ENCODE measurements at places on chromosomes 5 and 9.

GRCh38 chr5:94228791-94229190, 389.6 kb downstream of the KIAA0825 start:
- DNase-seq, result no peak

GRCh38 chr5:54243483-54244080, 66.8 kb downstream of the ARL15 start:
- DNase-seq, result no peak

GRCh38 chr5:174317256-174317894, 271.9 kb downstream of the NSG2 start:
- no peak for DNase-seq

GRCh38 chr5:140165101-140165922, 9.7 kb upstream of the CYSTM1 start:
- no peak for DNase-seq

DNA sequence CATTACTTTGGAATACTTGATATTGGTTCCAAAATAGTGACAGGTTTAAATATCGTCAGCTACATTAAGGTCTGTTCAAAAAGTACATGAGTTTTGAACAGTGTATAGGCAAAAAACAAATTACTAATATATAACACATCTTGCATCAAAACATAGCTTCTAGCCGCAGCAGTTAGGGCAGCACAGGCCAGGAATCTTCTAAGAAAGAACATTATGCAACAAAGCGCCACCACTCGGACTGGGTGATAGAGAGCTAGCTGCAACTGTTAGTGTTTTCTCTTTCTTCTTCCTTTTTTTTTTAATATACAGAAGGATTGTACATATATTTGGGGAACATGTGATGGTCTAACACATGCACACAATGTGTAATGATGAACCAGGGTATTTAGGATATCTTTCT, 504.5 kb downstream of the NR2F1-AS1 start:
- DNase-seq, result no peak

DNA sequence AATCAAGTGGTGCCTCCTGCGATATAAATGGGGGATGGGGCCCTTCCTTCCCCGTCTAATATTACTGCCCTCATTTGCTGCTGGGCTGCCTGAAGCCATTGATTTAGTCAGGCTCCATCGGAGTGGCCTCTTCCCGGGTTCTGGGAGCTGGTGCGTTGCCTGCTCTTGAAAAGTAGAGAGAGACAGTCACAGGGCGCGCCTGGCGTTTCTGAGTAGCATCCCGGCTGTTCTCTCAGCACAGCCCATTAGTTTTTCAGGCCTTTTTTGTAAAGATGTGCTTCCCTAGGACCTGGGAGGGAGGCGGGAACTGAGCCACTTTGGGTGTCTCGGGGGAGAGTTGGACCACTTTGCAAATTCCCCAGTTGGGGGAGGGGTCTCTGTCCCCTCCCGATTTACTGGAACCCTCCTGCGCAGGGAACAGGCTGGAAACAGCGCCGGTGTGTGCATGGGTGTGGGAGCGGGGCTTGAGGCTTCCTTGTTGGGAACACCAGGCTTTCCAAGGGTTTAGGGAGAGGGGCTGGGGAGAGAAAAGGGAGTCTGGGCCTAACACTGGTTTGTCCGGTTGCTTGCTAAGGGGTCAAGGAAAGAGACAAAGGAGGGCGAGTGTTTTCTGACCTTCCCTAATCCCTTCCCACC, 4.7 kb downstream of the PRDM6 start:
- DNase-seq, result no peak

DNA sequence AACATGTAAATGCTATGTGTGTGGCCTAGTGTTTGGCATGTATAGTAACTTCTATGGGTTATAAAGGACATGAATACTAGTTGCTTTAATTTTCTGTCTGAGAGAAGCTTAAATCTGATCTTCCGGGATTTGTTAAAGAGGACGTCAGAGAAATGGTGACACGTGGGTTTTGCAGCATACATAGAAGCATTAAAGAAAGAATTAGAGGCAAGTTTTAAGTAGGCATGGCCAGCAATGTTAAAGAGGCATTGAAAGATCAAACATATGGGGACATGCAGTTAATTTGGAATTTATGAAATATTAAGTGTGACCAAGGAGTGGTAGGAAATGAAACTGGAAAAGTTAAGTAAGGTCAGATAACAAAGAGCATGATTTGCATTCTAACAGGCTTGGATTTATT, 311.4 kb upstream of the RIOK2 start:
- DNase-seq, result no peak

GRCh38 chr5:10126900-10127299, 122.8 kb downstream of the ATPSCKMT start:
- DNase-seq, result no peak

DNA sequence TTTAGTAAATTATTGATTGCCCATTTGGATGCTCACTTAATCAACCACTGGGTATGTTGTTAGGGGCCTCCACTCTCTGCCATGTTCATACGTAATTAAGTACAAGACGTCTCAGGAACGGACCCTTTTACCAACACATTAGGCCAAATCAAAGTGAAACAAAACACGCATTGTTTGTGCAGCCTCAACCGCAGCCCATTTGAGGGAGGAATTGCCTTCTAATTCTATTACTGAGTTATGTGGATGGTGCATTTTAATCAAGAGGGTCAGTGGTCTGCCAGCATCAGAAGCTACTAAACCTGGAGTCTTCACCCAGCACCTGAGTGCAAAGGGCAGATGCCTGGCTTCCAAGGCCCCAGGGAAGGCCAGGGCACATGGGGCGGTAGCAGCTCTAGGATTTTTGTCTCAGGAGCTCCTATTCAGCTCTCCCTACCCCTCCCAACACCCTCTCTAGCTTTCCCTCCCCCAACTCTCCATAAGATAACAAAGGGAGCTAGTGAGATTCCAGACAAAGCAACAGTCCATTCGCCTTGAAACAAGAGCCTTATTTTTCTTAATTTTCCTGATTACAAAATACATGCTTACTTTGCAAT, 7.9 kb upstream of the MED27 start:
- no peak for DNase-seq

DNA sequence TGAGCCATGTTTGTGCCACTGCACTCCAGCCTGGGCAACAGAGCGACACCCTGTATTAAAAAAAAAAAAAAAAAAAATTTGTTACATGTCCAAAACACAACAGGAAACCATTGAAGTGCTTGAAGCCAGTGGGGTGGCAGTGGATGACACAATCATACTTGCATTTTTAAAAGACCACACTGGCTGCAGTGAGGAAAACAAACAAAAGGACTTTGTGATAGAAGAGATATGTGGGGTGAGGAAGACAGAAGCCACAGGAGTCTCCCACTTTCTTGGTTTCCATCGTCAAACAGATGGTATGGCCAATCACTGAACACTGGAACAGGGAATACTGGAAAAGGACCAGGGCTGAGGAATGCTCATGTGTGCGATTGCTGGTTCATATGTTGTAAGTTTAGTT, 20.9 kb upstream of the COMMD10 start:
- no peak for DNase-seq

DNA sequence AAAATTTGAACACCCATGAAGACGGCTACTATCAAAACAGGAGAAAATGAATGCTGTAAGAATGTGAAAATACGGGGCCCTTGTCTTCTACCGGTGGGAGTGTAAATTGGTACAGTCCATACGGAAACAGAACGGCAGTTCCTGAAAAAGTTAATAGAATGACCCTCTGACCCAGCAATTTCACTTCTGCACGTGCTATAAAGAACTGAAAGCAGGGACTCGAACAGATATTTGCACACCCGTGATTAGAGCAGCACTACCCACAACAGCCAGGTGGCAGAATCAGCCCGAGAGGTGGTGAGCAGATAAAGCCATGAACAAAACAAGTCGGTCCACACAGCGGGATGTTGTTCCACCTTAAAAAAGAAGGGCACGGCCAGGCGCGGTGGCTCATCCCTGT, 22.6 kb upstream of the SLC12A7 start:
- DNase-seq, result no peak

GRCh38 chr5:112822456-112822855, 38.6 kb upstream of the SRP19 start:
- DNase-seq, result no peak

DNA sequence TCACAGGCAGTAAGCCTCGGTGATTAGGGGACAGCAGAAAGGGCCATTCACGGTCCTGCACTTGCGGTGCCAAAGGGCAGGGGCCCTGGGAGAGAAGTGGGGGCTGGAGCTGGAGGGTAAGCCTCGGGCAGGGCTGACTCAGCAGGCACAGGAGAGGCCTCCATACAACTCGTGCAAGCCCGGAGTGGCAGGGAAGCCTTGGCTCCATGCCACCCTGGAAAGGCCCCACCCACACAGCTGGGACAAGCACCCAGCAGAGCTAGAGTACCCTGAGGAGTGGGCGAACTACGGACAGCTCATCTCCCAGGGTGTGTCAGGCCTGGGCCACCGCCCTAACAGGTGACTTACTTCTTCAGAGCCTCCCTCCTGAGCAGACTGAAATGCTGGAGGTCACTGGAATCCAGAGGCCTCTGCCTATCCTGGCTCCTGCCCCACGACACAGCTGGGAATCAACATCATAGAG, 5.6 kb upstream of the CAMK2A start:
- no peak for DNase-seq

DNA sequence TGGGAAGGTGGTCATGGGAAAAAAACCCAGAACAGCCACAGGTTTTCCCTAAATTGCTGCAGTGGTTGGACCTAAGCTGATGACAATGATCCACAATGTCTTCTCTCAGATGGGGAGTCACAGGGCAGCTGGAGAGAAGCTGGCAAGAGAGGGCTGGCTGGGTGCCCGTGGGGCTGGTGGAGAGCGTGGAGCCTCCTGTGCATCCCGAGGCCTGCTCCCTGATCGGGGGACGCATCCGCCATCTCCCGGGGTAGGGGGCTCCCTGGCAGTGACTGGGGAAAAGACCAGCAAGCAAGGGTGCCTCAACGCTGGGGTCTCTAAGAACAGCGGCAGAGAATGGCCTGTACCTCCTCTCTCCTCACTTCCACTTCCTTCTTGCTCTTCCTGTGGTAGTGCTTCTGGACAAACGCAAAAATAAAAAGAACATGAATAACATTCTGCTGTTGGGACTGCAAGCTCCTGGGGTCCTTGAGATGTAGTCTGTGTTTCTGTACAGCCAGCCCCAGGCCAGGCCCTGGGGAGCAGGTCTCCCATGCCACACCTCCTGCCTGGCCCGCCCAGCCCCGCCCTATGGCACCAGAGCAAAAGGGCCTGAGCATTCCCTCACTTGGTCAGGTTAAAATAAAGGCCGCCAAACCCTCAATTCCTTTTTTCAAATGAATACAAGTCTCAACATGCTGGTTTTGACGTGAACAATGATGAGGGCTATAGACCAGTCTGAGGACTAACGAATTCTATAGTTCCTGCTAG, 7.0 kb upstream of the MRNIP start:
- no peak for DNase-seq

- no peak for DNase-seq
Observed at GRCh38 chr5:179406031-179406961, 61.0 kb upstream of the ADAMTS2 start.

DNA sequence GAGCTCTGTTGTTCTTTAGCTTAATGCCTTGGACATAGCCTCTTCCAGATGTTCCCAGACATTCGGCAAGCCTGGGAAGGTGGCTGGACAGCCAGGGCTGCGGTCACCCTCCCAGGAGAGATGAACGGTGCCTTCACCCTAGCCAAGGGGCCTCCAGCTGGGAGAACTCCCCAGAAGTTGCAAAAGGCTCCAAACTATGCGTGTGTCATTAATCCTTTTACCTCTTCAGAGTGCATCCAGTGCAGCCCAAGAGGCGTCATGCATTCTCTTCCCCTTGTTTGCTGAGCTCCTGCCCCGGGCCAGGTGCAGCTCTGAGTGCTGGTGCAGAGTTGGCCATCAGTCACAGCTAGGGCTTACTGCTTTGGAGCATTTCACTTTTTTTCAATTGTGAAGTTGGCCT, 22.8 kb downstream of the HMCN2 start:
- no peak for DNase-seq

- DNase-seq, result no peak
Observed at GRCh38 chr9:92133949-92134604, 18.9 kb upstream of the SPTLC1 start.

GRCh38 chr5:80220245-80220897, 35.5 kb downstream of the SERINC5 start:
- no peak for DNase-seq

DNA sequence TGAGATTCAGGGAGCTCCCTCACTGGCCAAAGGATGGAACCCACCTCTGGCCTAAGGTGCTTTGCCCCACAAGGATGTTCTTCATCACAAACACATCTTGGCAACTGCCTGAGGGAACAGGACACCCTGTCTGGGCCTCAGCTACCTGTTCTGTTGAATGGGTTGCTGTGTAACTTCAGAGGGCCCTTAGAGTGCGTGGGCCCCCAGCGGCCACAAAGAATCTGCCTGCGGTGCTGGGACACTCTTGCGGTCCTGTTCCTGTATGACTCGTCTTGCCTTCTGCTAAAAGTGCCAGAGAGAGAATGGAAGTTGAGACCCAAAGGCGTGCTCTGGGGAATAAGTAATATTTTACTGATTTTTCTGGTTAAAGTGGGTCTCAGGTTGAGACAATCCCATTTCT, 14.1 kb upstream of the RPL26L1 start:
- DNase-seq, result no peak

DNA sequence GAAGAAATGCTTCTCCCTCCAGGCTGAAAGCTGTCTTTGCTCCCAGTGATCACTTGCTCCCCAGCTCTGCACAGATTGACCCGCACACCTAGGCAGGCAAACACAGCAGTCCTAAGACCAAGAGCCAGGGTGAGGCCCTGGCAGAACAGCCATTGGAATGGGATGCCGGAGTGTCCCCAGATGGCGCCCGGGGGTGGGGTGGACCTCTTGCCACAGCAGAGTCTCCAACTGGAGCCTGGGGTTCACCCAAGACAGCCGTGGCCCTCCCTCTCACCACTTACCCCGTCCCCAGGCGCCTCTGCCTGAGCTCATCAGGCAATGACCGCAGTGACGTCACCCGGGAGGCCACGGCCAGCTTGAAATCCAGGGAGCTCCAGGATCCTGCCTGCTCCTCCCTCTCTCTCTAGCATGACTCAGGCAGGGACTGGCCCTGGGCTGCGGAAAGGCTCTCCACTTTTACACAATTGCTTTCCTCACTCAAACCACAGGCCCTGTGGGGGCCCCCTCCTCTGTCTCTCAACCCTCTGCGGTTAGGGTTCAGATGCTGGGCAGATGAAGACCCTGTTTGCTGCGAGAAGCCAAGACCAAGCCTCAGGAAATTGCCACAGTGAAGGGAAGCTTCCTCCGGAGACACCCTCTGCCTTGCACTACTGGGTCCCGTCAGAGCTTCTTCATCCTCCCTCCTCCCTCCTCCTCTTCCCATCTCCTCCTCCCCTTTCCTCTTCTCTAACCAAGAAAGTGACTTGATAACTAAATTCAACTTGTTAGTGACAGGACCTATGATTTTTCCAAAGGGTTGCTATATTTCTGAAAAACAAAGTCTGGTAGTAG, 24.3 kb upstream of the PTGES start:
- DNase-seq, result peak; percentile 28

- DNase-seq, result peak; percentile 90
Observed at GRCh38 chr5:178068293-178068692, 45.0 kb upstream of the N4BP3 start.

DNA sequence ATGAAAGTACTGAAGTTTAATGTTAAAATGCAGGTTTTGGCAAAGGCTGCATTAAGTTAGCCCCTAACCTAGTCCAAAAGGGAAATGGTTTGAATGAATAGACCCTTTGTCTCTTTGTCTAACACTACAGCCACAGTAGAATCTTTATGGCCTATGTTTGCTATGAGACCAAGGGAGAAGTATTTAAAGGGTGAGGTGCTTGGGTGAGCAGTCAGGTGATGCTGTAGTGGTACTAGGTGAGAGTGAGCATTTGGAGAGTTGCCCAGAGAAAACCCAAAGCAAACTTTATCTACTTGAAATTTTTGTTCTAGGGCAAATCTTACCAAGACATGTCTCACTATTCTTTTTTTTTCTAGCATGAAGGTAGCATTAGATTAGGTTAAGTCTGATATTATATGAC, 1961.4 kb upstream of the WWC1 start:
- DNase-seq, result no peak
